MCF 10A (cell line): ENCODE measurements at places on chromosomes 5 and 9. TPM values are rescaled to one million over a fixed set of nuclear protein-coding genes. Genes with fewer than 3 reads are reported as not detected.

The ALDH1A1 gene
- total RNA-seq: not detected in 2 replicates

DNA sequence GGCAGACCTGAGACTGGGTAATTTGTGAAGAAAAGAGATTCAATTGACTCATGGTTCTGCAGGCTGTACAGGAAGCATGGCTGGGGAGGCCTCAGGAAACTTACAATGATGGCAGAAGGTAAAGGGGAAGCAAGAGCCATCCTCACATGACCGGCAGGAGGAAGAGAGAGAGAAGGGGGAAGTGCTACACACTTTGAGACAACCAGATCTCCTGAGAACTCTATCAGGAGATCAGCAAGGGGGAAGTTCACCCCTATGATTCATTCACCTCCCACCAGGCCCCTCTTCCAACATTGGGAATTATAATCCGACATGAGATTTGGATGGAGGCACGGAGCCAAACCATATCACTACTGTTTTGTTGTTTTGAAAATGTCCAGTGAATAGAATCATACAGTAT, 110.2 kb downstream of the DAPK1 start:
- DNase-seq: no peak

GRCh38 chr9:28053096-28053777, 480.0 kb upstream of the C9orf72 start:
- no peak for DNase-seq

DNA sequence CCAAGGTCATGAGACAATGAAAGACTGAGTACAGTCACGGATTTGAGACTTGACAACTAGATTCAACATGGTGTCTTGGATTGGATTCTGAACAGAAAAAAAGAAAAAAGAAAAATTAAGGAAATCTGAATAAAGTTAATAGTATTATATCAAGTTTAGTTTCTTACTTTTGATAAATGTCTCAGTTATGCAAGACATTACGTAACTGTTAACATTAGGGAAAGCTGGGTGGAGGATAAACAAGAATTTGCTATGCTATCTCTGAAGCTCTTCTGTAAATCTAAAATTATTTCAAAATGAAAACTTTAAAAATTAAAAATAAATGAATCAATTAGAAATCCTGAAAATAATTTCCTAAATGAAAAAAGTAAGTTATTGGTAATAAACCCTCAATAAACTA, 14.4 kb upstream of the DCAF12 start:
- no peak for DNase-seq

GRCh38 chr9:76257311-76257710, 136.9 kb downstream of the RFK start:
- no peak for DNase-seq

The CCDC69 gene
- total RNA-seq: 2.8 and 3.0 TPM in 2 replicates

The SLC45A2 gene
- total RNA-seq: not detected in 2 replicates

The KIF24 gene
- total RNA-seq: 3.3 and 3.5 TPM in 2 replicates

The HMMR gene
- 29.3 and 43.5 TPM in 2 replicates for total RNA-seq
